Activated CD8-positive, alpha-beta T cell treated with anti-CD3 and anti-CD28 coated beads for 36 hours (primary cell): ENCODE measurements at places on chromosomes 7 and 10. TPM values are rescaled to one million over a fixed set of nuclear protein-coding genes. Genes with fewer than 3 reads are reported as not detected.

PNLIPRP1 gene
- total RNA-seq, result not detected

PGAM2 gene
- not detected for total RNA-seq

KNDC1 gene
- total RNA-seq, result not detected

NKX2-3 gene
- total RNA-seq, result not detected

C10orf105 gene
- total RNA-seq, result 0.16 TPM

NPFFR1 gene
- not detected for total RNA-seq

CISD1 gene
- total RNA-seq, result 49.7 TPM

HMX3 gene
- 0.69 TPM for total RNA-seq

HTR5A gene
- total RNA-seq, result not detected

GPR26 gene
- total RNA-seq, result not detected

CCL26 gene
- not detected for total RNA-seq

LEP gene
- total RNA-seq, result not detected

CLDN3 gene
- not detected for total RNA-seq

PIP gene
- not detected for total RNA-seq

STK32C gene
- total RNA-seq, result 29.3 TPM

SMKR1 gene
- 2.6 TPM for total RNA-seq

NUTM2E gene
- not detected for total RNA-seq

MYL10 gene
- total RNA-seq, result not detected

GATA3 gene
- 24.4 TPM for total RNA-seq

DUSP5 gene
- total RNA-seq, result 49.4 TPM

DKK1 gene
- not detected for total RNA-seq

CCSER2 gene
- total RNA-seq, result 57.5 TPM

FIS1 gene
- 86.5 TPM for total RNA-seq

PDE6C gene
- not detected for total RNA-seq

WEE2 gene
- total RNA-seq, result not detected

NODAL gene
- total RNA-seq, result not detected

EPHB6 gene
- total RNA-seq, result 3.5 TPM

GPR15LG gene
- not detected for total RNA-seq

ZNF853 gene
- total RNA-seq, result 1.8 TPM

ABCC2 gene
- total RNA-seq, result 1.0 TPM

GPNMB gene
- 1.2 TPM for total RNA-seq

NEUROG3 gene
- 1.3 TPM for total RNA-seq

RASSF4 gene
- total RNA-seq, result 1.8 TPM

SOSTDC1 gene
- not detected for total RNA-seq

FAM24B gene
- total RNA-seq, result 9.0 TPM

COBL gene
- not detected for total RNA-seq

FXYD4 gene
- not detected for total RNA-seq

ODAD2 gene
- total RNA-seq, result 0.40 TPM

CLCN1 gene
- not detected for total RNA-seq

OPALIN gene
- not detected for total RNA-seq

PTPRN2 gene
- 0.65 TPM for total RNA-seq

AKR1D1 gene
- total RNA-seq, result not detected

SPDYE5 gene
- 0.18 TPM for total RNA-seq
